ENCODE measurements at places on chromosomes 2 and 18.

DNA sequence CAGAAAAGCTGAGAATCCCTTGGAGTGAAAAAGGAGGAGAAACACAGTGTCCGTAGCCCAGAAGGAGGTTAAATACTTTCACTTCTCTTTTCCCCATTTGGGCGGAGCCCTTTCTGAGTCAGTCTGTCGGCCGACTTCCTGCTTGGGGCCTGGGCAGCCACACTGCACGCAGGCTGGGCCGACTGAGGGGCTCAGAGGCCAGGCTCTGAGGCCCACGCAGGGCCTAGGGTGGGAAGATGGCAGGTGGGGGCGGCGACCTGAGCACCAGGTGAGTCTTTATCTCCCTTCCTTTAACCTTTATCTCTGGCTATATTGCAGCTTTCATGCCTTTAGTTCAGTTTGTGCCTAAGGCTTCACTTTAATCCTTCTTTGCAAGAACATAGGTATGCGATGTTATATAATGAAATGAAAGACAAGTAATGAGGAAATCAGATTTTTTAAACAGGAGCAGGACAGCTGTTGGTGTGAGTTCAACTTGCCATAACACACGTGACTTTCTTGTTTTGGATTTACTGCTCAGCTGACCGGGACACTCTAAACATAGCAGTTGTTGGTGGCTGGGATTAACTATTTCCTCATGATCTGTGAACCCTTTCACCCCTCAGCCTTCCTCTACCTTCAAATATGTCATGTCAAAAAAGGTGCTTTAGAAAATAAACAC lies at the start of gene SP100:
TSS of gene SP100 (plus strand) at position 141 of the 661 bp plus-strand sequence. CDS start at position 237, 96 bp downstream.
- DNase-seq = no peak

DNA sequence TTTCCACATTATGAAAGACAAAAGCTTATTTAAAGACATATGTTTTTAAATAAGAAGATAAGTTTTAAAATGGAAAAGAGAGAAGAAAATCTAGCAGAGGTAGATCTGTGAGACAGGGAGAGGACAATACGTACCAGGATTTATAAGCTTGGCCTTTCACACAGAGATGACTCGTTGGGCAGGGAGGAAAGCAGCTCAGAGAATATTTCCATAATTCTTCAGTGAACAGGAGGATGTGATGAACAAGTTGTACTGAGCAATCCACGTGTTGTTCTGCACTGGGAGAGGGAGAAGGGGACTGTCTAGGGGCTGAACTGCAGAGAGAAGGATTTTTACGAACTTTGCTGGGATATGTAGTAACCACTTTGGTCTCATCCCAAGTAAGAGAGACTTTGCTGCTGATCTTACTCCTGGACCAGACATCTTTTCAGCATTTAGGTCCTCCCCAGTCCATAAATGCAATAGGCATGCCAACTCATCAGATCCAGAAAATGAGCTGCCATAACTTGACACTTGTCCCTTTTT lies 162.5 kb upstream of the SETBP1 start:
- DNase-seq = no peak

GRCh38 chr18:73613706-73614340 lies 533.8 kb downstream of the FBXO15 start:
- DNase-seq = no peak

DNA sequence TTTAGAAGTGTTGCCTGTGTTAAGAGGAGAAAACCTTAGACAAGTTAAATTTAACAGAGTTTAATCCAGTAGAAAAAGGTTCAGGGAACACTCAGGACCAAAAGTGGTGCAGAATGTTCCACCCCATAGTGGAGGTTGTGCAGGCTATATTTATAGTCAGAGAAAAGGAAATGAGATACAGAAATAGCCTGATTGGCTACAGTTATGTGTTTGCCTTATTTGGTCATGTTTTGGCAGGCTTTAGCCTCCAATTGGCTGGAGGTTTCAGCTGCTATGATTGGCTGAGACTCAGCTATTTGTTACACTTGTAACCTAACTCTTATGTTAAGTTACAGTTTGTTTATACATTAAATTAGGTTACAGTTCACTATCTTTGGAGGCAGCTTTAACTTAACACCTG lies 4.2 kb downstream of the STAMBP start:
- no peak for DNase-seq

DNA sequence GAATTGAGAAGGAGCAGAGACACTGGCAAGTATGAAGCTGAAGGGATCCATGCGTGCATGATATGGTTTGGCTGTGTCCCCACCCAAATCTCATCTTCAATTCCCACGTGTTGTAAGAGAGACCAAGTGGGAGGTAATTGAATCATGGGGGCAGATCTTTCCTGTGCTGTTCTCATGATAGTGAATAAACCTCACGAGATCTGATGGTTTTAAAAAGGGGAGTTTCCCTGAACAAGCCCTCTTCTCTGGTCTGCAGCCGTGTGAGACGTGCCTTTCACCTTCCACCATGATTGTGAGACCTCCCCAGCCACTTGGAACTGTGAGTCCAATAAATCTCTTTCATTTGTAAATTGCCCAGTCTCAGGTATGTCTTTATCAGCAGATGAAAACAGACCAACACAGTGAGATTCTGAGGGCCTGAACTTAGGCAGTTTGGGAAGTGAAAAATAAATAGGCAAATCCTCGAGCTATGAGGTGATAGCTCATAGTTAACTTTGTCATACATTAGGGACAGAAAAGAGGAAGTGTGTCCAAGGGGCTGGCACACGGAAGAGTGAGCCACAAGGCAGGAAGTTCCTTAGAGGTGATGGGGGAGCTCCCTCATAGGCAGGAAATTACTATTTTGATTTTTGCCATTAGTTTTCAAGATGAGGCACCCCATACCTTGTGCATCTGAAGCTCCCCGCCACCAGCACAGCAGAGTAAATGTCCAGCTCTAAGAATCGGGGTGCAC lies 658.8 kb upstream of the ID2 start:
- no peak for DNase-seq

DNA sequence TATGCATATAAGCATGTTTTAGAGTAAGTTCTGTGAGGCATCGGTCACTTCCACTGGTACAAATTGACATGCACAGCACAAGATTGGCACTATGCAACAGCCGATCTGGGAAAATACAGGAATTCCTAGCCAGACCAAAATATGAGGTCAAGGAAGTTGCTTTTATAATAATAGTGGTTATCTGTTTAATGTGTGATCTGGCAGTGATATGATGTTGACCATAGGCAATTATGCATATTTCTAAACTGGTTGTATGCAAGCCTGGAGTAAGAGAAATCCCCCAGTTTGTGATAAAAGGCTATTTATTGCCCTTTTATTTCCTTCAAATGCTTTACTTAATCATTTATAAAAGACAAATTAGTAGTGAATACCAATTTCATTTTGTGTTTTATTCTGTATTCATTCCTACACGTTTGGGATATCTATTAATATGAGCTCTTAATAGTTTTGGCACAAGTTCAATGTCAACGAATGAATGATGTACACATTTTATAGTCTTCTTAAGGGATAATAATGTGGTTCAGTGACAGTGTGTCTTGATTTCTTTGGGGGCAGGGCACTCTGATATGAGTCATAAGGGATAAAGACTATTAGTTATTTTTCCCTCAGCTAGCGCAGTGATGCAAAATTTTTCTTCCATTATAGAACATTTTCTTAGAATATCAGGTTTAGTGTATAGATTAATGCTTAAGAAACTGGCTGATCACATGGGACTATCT lies 34.7 kb upstream of the ZEB2 start:
- DNase-seq = no peak

- DNase-seq = no peak
Observed at GRCh38 chr2:128808462-128809258, 490.0 kb upstream of the HS6ST1 start.

DNA sequence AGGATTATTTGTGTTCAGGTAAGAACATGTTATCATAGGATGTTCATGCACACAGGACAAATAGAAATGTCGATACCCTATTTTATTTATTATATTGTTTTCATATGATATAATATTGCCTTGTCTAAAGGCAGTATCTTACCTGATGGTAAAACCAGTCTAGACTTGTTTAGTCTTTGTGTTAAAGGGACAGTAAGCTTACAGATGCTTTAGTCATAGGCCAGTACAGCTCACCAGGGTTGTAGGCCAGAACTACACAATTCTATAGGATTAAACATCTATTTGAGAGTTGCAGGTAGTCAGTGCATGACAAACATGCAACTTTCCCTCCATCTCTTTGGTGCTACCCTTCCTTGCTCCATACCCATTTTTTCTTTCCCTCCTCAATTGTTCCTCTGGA lies 158.5 kb downstream of the GALNT3 start:
- no peak for DNase-seq

GRCh38 chr18:48270929-48271328 lies 138.3 kb downstream of the ZBTB7C start:
- DNase-seq = no peak

- peak; percentile 81 for DNase-seq
Observed at GRCh38 chr18:50297621-50298442, 10.3 kb upstream of the CXXC1 start.

GRCh38 chr2:45979065-45979464 lies 318.1 kb upstream of the EPAS1 start:
- DNase-seq = no peak

- DNase-seq = no peak
Observed at GRCh38 chr2:46377101-46377581, 79.9 kb downstream of the EPAS1 start.

DNA sequence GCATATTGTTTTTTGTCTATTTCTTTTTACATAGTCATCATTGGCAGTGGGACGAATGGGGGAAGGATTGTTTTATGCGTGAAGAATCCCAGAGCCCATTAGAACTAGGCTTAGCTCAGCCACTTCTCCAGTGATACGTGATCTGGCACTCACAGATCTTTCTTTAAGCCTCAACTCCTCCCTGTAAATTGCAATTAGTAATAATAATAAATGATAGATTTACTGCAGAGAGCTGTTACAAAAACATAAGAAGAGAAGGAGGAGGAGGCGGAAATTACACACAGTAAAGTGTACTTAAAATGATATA lies 629.3 kb downstream of the NRXN1 start:
- no peak for DNase-seq

- DNase-seq = no peak
Observed at GRCh38 chr18:12637901-12638643, 19.8 kb downstream of the SPIRE1 start.

DNA sequence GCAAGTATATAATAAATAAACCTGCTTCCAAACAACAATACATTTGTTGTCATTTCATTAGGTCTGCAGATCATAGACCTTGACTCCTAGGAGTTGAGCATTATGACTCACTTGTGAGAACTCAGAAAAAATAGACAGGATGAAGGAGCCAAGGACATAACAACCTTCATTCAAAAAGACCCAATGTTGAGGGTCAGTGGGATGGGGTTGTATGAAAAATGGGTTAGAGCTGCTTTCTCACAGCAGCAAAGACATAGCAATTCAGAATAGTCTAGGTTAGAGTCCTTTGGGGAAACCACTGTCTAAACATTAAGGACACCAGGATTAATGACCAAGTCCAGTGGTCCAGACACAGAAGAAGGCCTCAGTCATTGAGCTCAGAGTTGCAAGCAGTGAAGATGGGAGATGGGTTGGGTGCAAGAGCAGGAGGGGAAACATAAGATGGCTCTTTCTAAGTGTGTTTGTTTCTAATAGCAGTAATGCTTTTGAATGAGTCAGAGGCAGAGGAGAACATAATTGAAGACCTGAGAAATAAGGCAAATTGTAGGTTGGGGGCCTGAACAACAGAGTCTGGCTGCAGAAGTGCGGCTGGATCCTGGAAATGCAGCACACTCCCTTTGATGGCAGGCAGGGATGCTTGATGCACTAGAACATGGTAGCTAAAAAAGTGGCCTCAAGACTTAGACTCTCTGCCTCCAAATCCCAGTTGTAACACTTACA lies 3.7 kb upstream of the SERPINB10 start:
- DNase-seq = no peak
